ENCODE measurements at places on chromosomes 6 and 20. TPM values are rescaled to one million over a fixed set of nuclear protein-coding genes. Genes with fewer than 3 reads are reported as not detected.

GNRH2 gene
- 0.65 TPM for total RNA-seq

C20orf202 gene
- not detected for total RNA-seq

KCNK16 gene
- total RNA-seq = not detected

DEFB116 gene
- not detected for total RNA-seq

- peak; percentile 67 for DNase-seq
- no peaks in the 10 kb centered on the region for H3K27me3 ChIP-seq
- peaks cover 4% of the 10 kb centered on the region for H3K36me3 ChIP-seq
- H3K4me1 ChIP-seq = peaks cover 10% of the 10 kb centered on the region
- no peak overlapping the region for H3K4me3 ChIP-seq
Observed at GRCh38 chr20:44074252-44075151, 112.5 kb downstream of the JPH2 start.

GRCh38 chr6:112196306-112196705 lies 58.1 kb downstream of the LAMA4 start:
- peaks cover 86% of the 10 kb centered on the region for H3K36me3 ChIP-seq
- no peak overlapping the region for H3K27ac ChIP-seq
- H3K4me1 ChIP-seq = peaks cover 5% of the 10 kb centered on the region
- DNase-seq = peak; percentile 20

GRCh38 chr6:99276747-99277146 lies 72.7 kb downstream of the FAXC start:
- H3K4me3 ChIP-seq = no peak overlapping the region
- no peak for DNase-seq
- no peaks in the 10 kb centered on the region for H3K36me3 ChIP-seq
- no peaks in the 10 kb centered on the region for H3K27me3 ChIP-seq
- no peak overlapping the region for H3K27ac ChIP-seq
- H3K4me1 ChIP-seq = no peaks in the 10 kb centered on the region

GRCh38 chr20:33267701-33268100 lies 15.3 kb upstream of the BPIFB1 start:
- no peak overlapping the region for H3K27ac ChIP-seq
- H3K4me1 ChIP-seq = peaks cover 19% of the 10 kb centered on the region
- H3K36me3 ChIP-seq = no peaks in the 10 kb centered on the region
- no peak overlapping the region for H3K4me3 ChIP-seq
- H3K27me3 ChIP-seq = no peaks in the 10 kb centered on the region
- DNase-seq = no peak

DNA sequence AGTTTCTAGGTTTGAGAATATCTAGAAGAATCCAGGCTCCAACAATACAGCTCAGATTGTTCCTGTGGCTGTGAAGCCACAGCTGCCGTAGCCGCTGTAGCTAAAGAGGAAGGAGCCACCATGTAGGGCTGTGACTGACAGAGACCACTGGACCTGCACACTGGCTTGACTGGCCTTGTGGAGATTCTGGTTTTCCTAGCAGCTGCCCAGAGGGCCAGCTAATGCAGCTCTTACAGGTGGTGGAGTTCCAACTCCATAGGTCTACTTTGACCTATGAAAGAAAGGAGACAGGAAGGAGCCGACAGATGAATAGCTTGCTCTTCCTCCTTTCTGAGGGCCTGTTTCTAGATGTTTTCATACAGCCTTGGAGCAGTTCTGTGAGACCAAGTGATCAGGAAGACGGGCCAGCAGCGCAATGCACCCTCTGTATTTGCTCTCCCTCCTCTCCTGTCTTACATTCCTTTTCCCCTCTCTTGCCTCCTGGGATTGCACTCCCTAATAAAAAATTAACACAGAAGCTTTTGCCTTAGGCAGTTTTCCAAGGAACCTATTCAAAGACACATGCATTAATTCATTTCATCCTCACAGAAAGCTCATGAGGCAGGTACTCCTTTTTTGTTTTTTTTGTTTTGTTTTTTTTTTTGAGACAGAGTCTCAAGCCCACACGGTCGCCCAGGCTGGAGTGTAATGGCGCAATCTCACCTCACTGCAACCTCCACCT lies 51.8 kb upstream of the MYB start:
- H3K27me3 ChIP-seq = 0 out of 2 replicates have a peak, but pooled peaks cover 12% of the 10 kb centered on the region
- H3K4me1 ChIP-seq = no peaks in the 10 kb centered on the region
- no peaks in the 10 kb centered on the region for H3K36me3 ChIP-seq

DNA sequence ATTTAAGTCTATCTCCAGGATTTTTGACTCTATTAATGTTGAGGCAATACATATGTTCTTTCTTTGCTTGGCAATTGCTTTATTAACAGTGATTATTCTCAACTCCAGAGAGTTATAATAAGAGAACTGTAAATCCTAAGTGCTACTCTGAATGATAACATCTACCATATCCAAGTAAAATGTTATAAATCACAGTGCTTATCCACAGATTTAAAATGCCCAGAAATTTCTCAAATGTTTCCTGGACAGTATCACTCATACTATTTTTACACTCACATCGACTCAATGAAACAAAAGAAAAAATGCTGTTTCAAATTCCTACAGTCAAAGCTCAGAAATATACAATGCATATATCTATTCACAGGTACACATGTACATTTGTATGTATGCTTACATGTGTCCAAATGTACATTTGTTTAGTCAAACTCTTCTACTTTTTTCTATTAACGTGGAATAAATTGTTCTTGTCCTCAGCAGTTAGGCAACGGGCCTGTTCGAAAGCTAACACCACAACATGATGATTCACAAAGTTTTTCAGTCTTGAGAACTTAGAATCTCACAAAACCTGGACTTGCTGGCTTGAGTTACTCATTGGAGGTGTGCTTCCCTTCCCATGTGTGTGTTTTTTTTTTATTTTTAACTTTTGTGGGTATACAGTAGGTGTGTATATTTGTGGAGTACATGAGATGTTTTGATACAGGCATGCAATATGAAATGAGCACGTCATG lies 193.0 kb downstream of the GJA10 start:
- H3K27ac ChIP-seq = peak overlapping the region; percentile 39
- H3K36me3 ChIP-seq = no peaks in the 10 kb centered on the region
- no peak overlapping the region for H3K4me3 ChIP-seq
- no peak for DNase-seq
- peaks cover 26% of the 10 kb centered on the region for H3K4me1 ChIP-seq
- H3K27me3 ChIP-seq = no peaks in the 10 kb centered on the region

- no peaks in the 10 kb centered on the region for H3K4me1 ChIP-seq
- H3K27me3 ChIP-seq = no peaks in the 10 kb centered on the region
- H3K4me3 ChIP-seq = no peak overlapping the region
- no peaks in the 10 kb centered on the region for H3K36me3 ChIP-seq
Observed at GRCh38 chr6:110067837-110068591, 89.9 kb downstream of the GPR6 start.

GRCh38 chr6:157497579-157497978 lies 116.6 kb downstream of the ZDHHC14 start:
- DNase-seq = no peak
- H3K27ac ChIP-seq = no peak overlapping the region
- H3K27me3 ChIP-seq = no peaks in the 10 kb centered on the region
- H3K4me3 ChIP-seq = no peak overlapping the region

DNA sequence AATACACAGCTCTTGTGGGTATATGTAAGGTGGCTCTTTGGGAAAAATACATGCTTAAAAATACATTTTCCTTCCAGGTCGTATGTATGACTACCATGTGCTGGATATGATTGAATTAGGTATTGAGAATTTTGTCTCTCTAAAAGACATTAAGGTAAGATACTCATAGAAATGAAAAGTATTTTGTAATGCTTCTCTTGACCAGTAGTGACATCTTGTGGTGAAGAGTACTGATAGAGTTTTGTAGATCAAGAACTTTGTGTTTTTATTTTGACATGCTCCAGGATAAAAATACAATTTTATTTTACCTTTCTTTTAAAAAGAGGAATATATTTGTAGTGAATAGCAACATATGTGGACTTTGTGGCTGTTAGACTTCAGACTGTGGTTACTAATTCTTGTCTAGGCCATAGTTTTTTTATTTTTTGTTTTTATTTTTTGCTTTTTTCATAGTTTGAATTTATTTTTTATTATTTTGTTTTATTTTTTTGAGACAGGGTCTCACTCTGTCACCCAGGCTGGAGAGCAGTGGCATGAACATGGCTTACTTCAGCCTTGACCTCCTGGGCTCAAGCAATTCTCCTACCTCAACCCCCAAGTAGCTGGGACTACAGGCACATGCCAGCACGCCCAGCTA lies 17.9 kb downstream of the RPF2 start:
- no peak overlapping the region for H3K27ac ChIP-seq
- no peak overlapping the region for H3K4me3 ChIP-seq
- peak; percentile 42 for DNase-seq

GRCh38 chr6:128421788-128422187 lies 98.6 kb downstream of the PTPRK start:
- H3K36me3 ChIP-seq = no peaks in the 10 kb centered on the region
- H3K27me3 ChIP-seq = no peaks in the 10 kb centered on the region
- H3K4me1 ChIP-seq = no peaks in the 10 kb centered on the region
- H3K4me3 ChIP-seq = no peak overlapping the region
- no peak for DNase-seq
- no peak overlapping the region for H3K27ac ChIP-seq

DNA sequence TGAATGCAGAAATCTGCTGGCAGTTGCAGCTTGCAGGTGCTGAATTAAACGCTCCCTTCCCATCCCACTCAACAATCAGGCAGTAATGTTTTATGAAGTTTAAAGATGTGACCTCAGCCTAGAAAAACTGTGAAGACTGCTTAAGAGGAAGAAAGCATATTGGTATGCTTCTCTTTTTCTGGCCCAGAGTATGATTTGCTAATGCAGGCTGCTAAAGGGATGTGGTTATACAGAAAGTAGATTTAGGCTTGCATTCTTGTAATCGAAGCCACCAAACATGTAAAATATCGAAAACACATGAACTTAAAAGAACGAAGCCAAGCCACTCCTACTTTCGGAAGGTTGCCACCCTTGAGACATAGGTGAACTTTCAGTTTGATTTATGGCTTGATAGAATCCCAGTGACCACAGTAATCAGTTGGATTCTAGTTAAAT lies 40.7 kb downstream of the MAP3K5 start:
- no peak for DNase-seq
- no peak overlapping the region for H3K27ac ChIP-seq
- no peaks in the 10 kb centered on the region for H3K4me1 ChIP-seq
- H3K4me3 ChIP-seq = no peak overlapping the region
- no peaks in the 10 kb centered on the region for H3K27me3 ChIP-seq
- H3K36me3 ChIP-seq = no peaks in the 10 kb centered on the region
